DMS 273 treated with DMSO at 0.1 percent for 48 hours (cell line): ENCODE measurements at places on chromosomes 2 and 18.

- DNase-seq = no peak
These were observed 170.9 kb downstream of the CAPN13 start for GRCh38 chr2:30636311-30636710.

- DNase-seq = no peak
These were observed 315.9 kb upstream of the ZEB2 start for GRCh38 chr2:144835634-144836350.

DNA sequence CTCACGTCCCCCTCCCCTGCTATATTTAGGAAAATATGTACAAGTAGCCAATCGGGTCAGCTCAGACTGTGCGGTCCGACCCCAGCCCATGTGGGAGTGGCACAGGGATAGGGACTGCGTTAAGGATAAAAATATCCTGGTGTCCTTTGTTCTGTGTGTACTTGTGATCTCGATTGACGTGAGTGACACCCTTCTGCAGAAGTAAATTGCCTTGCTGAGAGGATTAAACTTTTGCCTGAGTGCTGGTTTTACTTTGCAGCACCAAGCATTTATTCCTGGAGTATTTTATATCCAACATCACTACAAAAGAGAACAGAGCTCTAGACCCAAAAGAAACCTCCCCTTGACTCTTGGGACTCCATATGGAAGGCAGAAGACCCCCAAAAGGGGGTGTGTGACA, 28.0 kb upstream of the RALBP1 start:
- no peak for DNase-seq

GRCh38 chr2:105338020-105338385, 663 bp downstream of the C2orf49 start:
- no peak for DNase-seq

- peak; percentile 10 for DNase-seq
These were observed 36.5 kb downstream of the EFR3B start for GRCh38 chr2:25078170-25079049.

DNA sequence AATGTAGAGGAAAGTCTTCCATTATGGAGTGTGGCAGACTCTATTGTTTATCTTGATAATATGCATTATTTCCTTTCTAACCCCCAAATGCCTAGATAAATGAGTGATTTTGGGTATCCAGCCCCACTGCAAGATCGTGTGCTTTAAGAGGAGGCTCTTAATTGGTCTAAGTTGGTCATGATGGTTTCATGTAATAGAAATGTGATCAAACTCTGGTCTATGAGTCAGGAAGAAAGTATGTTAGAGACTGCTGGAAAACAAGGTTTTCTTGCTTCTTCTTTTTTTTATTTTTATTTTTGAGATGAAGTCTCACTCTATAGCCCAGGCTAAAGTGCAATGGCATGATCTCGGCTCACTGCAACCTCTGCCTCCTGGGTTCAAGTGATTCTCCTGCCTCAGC, 344.5 kb upstream of the TNP1 start:
- DNase-seq = no peak

DNA sequence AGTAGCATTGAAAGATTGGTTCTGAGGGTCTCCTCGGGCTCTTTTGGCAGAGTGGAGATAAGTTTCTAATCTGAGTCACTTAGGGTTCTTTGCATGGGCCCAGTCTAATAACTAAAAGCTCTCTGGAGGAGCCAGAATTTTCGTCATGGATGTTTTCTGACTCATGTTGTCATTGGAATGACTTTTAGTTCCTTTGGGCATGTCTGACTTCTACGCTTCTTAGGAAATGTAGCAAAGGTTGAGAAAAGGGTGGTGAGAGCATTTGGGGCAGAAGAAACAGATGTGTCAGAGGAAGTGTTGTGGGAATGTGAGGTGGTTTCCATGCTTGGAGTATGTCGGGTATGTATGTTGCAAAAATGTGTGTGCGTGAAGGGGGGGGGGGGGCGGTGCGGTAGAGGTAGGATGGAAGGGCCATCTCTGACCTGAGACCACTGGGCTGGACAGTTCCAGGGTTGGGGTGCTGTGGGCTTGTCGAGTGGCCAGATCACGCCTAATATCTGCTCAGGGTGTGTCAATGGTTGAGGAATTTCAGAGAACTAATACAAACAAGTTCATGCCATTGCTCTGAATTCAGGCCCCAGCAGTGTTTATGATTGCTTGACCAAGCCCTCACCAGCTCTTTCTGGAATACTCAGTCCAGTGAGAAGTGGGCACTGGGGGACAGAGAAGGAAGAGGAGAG, 26.9 kb downstream of the KLHL29 start:
- DNase-seq = no peak

GRCh38 chr2:69253611-69254301, 133.3 kb downstream of the GFPT1 start:
- no peak for DNase-seq

GRCh38 chr2:187654535-187654934, 100.3 kb upstream of the TFPI start:
- no peak for DNase-seq

- DNase-seq = no peak
These were observed 31.6 kb downstream of the PCBP1 start for GRCh38 chr2:70118798-70119454.

DNA sequence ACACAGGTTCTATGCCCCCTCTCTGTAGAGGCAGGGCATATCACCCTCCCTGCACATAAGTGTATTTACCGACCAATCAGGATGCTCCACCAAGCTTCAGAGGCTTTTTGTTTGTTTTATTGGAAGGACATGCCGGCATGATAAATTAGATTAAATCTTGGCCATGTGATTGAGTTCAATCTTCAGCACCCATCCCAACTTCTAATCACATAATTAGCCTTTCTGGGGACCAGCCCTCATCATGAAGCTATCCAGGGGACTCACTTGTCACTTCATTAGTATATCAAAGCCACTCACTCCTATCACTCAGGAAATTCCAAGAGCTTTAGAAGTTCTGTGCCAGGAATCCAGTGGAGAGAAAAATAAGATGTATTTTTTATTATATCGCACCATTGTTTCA, 158.6 kb upstream of the SYT4 start:
- no peak for DNase-seq

GRCh38 chr2:137133225-137133624, 367.9 kb downstream of the THSD7B start:
- DNase-seq = no peak

- DNase-seq = no peak
These were observed 176.9 kb upstream of the FN1 start for GRCh38 chr2:215612786-215613185.
